GM23338 (cell line): ENCODE measurements at places on chromosomes 11 and 22. TPM values are rescaled to one million over a fixed set of nuclear protein-coding genes. Genes with fewer than 3 reads are reported as not detected.

The OTOG gene
- 0.52 and 0.78 TPM in 2 replicates for total RNA-seq

The SERPING1 gene
- total RNA-seq: 40.8 and 42.3 TPM in 2 replicates

The SOX10 gene
- 2.1 and 2.3 TPM in 2 replicates for total RNA-seq

The DEFB131B gene
- not detected in 2 replicates for total RNA-seq

The MRGPRX4 gene
- total RNA-seq: not detected in 2 replicates

The GLYATL2 gene
- total RNA-seq: 0.63 and 1.0 TPM in 2 replicates

GRCh38 chr11:9535189-9535781 is 38.2 kb upstream of the WEE1 start:
- peak; percentile 91 for DNase-seq
- H3K4me1 ChIP-seq: peaks cover 17% of the 10 kb centered on the region
- no peaks in the 10 kb centered on the region for H3K27me3 ChIP-seq
- peak overlapping the region; percentile 72; the same call in 1 of the 2 replicates for H3K27ac ChIP-seq
- H3K4me3 ChIP-seq: no peak overlapping the region

DNA sequence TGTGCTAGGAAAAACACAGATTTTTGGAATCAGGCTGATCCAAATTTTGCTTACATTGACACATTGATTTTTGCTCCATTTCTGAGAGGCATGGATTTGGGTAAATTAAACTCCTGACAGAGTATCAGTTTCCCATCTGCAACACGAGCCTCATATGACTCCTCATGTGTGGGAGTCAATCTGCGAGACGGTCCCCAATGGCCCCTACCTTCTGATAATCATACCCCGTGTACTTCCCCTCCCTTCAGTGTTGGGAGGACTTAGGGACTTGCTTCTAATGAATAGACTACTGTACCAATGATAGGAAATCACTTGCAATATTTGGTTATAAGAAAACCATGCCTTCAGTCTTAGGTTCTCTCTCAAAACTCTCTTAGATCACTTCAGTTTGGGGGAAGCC is 302.7 kb downstream of the ETS1 start:
- no peak for DNase-seq
- H3K27ac ChIP-seq: no peak overlapping the region
- H3K4me1 ChIP-seq: no peaks in the 10 kb centered on the region
- H3K27me3 ChIP-seq: no peaks in the 10 kb centered on the region

DNA sequence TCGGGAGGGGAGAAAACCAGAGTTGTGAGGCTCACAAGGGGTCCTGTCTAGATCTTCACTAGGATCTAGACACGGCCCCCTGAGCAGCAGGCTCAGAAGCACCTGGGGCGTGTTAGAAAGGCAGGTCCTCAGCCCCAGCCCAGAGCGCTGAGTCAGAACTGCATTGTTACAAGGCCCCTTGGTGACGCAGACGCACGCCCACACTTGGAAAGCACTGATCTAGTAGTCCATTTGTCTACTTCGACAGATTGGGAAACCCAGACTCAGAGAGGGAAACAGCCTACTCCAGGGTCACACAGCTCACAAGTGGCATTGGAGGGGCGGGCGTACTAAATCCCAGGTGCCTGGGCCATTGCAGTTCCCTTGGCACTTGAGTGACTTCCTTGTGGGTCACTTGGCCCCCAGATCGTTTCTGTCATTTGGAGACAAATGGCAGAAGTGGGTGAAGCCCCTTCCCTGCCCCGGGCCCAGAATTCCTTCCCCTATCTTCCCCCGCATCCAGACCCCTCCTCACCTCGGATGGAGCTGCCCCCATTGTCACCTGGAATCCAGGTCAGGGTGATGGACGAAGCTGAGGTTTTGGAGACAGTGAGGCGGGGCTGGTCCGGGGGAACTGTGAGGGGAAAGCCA is 110.8 kb downstream of the CEP164 start:
- H3K27ac ChIP-seq: no peak overlapping the region
- no peak overlapping the region for H3K4me3 ChIP-seq
- no peaks in the 10 kb centered on the region for H3K27me3 ChIP-seq
- H3K36me3 ChIP-seq: no peaks in the 10 kb centered on the region

DNA sequence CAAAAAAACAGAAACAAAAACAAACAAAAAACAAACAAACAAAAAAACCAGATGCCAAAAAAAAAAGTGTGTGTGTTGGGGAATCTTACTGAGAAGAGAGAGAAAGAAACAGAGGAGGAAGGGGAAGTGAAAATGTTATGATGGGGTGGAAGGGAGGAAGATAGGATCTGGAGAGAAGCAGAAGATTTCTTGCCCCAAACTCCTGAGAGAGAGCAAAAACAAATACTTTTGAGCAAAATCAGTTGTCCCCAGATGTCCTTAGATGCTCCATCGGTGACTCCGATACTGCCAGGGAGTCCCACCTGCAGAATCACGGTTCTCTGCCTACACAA is 19.9 kb upstream of the GRAMD1B start:
- DNase-seq: no peak
- H3K4me3 ChIP-seq: no peak overlapping the region
- no peaks in the 10 kb centered on the region for H3K27me3 ChIP-seq

GRCh38 chr11:77047007-77047927 is 13.1 kb downstream of the B3GNT6 start:
- peak overlapping the region; percentile 13; the same call in 1 of the 2 replicates for H3K4me3 ChIP-seq
- peaks cover 5% of the 10 kb centered on the region; the same call in 1 of the 2 replicates for H3K27me3 ChIP-seq
- no peak overlapping the region for H3K27ac ChIP-seq
- peak; percentile 97 for DNase-seq
- H3K36me3 ChIP-seq: no peaks in the 10 kb centered on the region

- H3K4me1 ChIP-seq: no peaks in the 10 kb centered on the region
- no peaks in the 10 kb centered on the region for H3K27me3 ChIP-seq
- DNase-seq: no peak
Observed at GRCh38 chr11:38990139-38990538, 2392.1 kb upstream of the RAG2 start.

GRCh38 chr11:59556115-59556916 is 45.0 kb downstream of the OR4D9 start:
- H3K27ac ChIP-seq: no peak overlapping the region
- H3K4me3 ChIP-seq: peak overlapping the region; percentile 82
- peak; percentile 87 for DNase-seq
- H3K27me3 ChIP-seq: no peaks in the 10 kb centered on the region
- H3K36me3 ChIP-seq: no peaks in the 10 kb centered on the region
- H3K4me1 ChIP-seq: peaks cover 9% of the 10 kb centered on the region

- no peaks in the 10 kb centered on the region for H3K27me3 ChIP-seq
- peaks cover 23% of the 10 kb centered on the region for H3K4me1 ChIP-seq
- no peak overlapping the region for H3K27ac ChIP-seq
- no peak overlapping the region for H3K4me3 ChIP-seq
- DNase-seq: no peak
Observed at GRCh38 chr11:126135235-126136176, 72.8 kb upstream of the CDON start.
